Kidney (tissue), 22 donors: ENCODE measurements at places on chromosomes 3 and 15.

GRCh38 chr15:56821721-56822425 is 88.6 kb upstream of the ZNF280D start:
- no peak for DNase-seq

GRCh38 chr3:11386465-11387113 is 114.4 kb downstream of the ATG7 start:
- DNase-seq = no peak

DNA sequence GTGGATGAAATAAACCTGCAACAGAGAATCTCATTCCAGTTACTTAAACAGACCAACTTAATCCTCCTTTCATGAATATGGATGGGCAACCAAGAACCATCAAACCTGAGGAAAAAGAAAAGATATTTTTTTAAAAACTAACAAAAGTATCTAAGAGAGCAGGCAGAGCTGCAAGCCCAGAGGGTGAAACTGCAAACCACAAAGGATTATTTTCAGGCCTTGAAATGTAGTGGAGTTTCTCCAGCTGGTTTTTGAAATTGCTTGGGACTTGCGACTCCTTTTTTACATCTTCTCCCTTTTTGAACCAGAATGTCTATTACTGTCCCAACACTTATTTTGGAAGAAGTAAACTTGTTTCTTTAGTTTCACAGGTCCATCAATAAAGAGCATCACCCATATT is 87.4 kb downstream of the STAG1 start:
- no peak for DNase-seq

DNA sequence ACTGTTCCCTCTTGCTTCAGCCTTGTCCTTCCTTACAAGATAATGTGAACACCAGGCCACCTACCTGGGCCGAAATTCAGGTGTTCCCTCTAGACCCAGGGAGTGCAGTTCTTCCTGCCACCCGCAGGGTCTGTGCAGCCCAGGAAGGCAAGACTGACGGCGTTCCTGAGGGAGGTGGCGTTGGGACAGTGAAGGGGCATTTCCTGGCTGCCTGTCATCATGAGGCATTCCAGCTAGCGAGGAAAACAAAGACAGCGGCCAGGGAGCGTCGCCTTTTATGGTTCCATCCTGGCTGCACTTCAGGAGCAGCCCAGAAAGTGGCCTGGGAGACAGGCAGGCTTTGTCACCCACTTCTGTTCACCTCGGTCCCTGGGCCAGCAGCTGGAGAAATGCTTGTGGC is 84.8 kb upstream of the WNT5A start:
- DNase-seq = no peak

GRCh38 chr3:16600780-16601536 is 4.3 kb downstream of the DAZL start:
- DNase-seq = peak; percentile 78

DNA sequence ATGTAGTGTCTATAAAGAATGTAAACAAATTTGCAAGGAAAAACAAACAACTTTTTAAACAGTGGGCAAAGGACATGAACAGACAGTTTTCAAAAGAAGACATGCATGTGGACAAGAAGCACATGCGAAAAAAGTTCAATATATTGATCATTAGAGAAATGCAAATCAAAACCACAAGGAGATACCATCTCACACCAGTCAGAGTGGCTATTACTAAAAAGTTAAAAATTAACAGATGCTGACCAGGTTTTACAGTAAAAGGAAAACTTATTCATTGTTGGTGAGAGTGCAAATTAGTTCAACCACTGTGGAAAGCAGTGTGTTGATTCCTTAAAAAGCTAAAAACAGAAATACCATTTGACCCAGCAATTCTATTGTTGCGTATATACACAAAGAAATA is 47.1 kb upstream of the LSAMP start:
- no peak for DNase-seq

- no peak for DNase-seq
Measured at GRCh38 chr3:87828046-87828445, 230.8 kb downstream of the CGGBP1 start.

DNA sequence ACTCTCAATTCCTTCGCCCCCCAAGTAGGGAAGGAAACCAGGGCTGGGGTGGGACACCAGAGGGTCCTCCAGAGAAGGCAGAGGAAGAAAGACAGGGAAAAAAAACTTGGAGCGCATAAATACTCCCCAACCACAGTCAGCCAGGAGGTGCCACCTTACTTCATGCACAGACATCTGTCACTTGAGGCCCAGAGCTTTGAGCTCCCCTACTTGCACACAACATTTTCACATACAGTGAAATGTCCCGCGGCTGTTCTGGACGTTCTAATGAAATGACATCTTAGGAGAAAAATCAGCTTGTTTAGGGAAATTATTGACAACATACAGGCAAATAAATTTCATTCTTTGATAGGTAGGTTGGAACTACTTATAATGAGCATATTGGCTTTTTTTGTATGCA is 113.0 kb downstream of the LIPC start:
- DNase-seq = peak; percentile 16

GRCh38 chr15:77837649-77838025 is 204.9 kb upstream of the LINGO1 start:
- DNase-seq = no peak

DNA sequence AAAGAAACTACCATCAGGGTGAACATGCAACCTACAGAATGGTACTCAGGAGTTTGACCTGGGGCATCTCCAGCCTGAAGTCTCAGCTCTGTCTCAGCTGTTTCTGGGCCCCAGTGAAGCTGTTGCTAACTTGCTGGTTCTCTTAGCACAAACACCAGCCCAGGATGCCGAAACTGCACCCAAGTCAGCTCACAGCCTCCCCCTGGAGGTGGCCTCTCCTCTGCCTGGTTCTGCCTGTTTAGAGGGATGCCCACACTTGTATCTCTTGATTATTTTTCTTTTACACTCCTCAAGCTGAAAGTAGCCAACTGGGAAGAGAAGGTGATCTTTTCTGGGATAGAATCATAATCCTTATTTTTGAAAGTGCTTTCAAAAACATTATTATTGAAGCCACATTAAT is 289.0 kb upstream of the RASGRP1 start:
- no peak for DNase-seq

DNA sequence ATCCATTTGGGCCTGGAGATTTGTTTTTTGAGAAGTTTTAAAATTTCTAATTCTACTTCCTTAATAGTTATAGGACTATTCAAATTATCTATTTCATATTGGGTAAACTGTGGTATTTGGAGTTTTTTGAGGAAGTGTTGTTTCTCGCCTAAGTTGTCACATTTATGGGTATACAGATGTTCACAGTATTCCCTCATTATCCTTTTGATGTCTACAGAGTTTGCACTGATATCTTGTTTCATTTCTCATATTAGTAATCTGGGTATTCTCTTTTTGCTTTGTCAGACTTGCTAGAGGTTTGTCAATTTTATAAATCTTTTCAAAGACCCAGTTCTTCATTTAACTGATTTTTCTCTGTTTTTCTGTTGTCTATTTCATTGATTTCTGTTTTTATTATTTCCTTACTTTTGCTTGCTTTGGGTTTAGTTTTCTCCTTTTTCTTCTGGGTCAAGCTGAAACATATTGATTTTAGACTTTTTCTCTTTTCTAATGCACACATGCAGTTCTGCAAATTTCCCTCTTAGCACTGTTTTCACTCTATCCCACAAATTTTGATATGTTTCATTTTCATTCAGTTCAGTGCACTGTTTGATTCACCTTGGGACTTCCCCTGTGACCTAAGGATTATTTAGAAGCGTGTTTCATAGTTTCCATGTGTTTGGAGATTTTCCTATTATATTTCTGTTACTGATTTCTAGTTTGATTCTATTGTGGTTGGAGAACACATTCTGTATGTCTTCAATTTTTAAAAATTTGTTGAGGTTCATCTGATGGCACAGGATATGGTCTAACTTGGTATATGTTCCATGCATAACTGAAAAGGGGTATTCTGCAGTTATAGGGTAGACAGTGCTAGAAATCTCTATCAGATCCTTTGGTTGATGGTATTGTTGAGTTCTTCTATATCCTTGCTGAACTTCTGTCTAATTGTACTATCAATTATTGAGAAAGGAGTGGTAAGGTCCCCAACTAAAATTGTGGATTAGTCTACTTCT is 79.6 kb downstream of the SUMF1 start:
- DNase-seq = no peak

DNA sequence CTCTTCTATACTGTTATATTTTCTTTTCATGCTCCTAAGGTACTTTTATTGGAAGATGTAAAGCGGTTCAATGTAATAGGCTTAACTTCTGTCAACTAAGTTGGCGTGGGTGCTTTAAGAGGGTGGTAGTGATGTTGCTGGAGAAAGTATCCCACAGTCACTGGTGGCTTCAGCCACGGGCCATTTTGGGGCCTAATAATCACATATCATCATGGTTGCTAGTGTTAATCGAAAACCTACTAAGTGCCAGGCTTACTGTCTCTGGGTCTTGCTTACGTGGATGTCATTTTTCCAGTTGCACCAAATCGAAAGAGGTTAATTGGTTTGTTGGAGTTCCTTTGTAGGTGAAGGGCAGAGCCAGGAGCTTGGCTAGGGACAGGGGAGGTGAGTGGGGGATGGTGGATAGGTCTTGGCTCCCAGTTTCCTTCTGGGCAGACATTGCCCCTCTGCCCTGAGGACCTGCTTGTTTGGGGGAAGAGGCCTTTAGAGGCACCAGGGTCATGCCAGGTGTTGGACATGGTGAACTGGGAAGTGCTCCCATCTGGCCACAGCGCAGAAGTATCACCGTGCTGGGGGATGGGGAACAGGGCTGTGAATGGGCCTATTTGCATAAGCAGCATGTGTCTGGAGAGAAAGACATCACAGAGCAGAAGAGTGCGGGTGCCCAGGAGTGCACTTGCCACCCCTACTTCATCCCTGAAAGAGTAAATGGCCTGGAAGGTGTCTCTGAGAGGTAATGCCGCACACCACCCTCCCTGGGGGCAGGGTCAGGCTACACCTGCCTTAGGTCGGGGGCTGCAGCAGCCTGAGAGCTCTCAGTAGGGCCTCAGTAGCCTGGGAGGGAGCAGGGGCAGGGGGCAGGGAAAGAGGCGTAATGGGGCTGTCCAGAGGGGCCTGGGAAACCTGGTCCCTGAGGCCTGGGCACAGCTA is 62.4 kb upstream of the POLG start:
- no peak for DNase-seq

DNA sequence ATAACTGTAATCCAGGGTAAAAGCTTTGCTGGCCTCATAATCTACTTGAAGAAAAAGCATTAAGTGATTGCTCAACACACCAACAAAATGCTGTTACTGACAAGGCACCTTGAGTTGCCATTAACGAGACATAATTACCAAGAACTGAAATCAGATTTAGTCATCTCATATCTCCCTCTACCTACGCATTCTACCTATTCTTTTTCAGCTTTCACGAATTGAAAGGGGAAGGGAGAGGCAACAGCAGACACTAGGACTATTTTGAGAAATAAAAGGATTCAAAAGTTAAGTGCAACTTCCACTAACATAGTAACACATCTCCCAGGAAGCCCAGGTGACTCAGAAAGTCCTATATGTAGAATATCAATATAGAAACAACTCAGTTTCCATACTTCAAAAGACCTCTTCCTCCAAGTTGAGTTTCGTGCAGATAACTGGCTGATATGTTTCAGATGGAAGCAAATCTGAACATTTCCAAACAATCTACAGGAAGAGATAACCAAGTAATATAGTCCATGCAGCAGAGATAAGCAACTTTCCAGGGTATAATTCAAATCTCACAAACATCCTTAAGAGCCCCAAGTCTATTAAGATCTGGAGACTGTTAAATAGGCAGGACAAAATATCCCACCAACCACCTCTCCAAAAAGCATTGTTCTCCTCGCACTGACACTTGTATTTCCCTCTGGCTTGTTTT is 1.9 kb downstream of the OSBPL10 start:
- no peak for DNase-seq

- DNase-seq = no peak
Measured at GRCh38 chr3:25907081-25907480, 117.2 kb downstream of the OXSM start.

DNA sequence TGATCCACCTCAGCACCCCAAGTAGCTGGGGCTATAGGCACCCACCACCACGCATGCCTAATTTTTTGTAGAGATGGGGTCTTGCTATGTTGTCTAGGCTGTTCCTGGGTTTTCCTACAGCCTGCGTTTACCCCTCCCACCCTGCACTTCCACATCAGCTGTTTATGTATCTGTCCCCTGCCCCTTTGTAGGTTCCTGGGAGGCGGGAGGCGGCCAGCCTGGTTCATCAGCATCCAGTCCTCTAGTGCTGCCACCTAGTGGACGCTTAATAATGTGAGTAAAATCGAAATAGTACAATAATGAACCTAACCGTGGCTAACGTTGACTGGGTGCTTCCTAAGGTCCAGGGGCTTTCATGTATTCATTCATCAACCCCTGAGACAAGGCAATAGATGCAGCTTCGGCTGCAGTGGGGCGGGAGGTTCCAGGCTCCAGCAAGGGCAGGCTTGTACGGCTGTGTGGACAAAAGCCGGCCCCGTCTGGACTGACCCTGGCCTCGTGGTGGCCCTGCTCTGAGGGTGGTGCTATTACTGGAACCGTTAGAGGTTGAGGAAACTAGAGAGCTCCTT is 1.2 kb upstream of the LCTL start:
- peak; percentile 91 for DNase-seq

DNA sequence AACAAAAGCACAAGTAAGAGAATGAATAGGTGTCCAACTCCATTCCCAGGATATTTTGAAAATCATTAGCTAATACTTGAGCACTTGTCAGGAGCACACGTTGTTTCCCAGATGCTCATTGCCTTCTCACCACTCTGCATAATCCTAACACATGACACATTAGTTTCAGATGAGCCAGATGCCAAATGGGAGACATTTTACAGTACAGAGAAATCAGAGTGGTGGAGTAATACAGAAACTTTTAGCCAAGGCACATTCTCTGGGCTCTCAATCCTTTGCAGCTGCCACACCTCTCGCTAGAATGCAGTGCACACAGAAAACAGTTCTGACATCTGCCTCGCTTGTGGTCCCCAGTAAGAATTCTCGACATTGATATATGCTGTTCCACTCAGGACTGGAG is 76.6 kb downstream of the P3H2 start:
- no peak for DNase-seq

GRCh38 chr15:86834115-86834863 is 754.6 kb downstream of the AGBL1 start:
- no peak for DNase-seq

DNA sequence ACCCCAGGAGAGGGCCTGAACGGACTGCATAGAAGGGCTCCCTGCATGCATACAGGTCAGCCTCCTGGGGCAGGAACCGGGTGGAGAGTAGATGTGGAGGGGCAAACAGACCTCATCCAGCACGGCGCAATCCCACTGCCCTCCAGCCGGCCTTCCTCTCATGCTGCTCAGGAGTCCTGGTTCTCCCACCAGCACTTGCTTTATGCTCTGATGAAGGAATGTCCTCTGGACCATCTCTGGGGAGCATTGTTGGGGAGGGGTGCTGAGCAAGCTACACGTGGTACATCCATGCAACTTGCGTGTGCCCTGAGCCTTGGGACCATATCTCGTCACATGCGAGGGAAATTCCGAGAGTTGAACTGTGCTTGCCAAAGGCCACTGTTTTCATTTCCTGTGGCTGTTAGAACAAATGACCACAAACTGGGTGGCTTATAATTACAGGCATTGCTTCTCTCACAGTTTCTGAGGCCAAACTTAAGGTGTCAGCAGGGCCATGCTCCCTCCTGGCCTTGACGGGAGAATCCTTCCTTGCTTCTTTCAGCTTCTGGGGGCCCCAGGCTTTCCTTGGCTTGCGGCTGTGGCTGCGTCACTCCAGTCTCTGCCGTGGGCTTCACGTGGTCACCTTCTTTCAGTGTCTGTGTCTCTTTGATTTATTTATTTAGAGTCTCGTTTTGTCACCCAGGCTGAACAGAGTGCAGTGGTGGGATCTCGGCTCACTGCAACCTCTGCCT is 12.2 kb downstream of the SELENOS start:
- no peak for DNase-seq
